ENCODE measurements at places on chromosomes 16 and 17.
A peak's percentile ranks its signal among the peaks of the same experiment; 100 is the strongest.

GRCh38 chr16:80274576-80275191 lies 266.1 kb upstream of the DYNLRB2 start:
- DNase-seq: no peak

DNA sequence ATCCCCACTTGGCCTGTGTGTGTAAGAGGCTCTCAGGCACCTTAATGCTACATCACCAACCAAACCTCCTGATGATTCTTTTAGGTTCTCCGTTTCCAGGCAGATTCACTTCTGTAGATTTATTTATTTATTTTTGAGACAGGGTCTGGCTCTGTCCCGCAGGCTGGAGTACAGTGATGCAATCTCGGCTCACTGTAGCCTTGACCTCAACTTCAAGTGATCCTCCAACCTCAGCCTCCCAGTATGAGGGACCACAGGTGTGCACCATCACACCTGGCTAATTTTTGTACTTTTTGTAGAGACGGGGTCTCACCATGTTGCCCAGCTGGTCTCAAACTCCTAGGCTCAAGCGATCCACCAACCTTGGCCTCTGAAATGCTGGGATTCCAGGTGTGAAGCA lies 12.7 kb upstream of the MEOX1 start:
- no peak for DNase-seq

GRCh38 chr17:69728816-69729215 lies 314.3 kb downstream of the MAP2K6 start:
- DNase-seq: no peak

GRCh38 chr16:1787322-1788094 lies 4.7 kb downstream of the NUBP2 start:
- DNase-seq: no peak

DNA sequence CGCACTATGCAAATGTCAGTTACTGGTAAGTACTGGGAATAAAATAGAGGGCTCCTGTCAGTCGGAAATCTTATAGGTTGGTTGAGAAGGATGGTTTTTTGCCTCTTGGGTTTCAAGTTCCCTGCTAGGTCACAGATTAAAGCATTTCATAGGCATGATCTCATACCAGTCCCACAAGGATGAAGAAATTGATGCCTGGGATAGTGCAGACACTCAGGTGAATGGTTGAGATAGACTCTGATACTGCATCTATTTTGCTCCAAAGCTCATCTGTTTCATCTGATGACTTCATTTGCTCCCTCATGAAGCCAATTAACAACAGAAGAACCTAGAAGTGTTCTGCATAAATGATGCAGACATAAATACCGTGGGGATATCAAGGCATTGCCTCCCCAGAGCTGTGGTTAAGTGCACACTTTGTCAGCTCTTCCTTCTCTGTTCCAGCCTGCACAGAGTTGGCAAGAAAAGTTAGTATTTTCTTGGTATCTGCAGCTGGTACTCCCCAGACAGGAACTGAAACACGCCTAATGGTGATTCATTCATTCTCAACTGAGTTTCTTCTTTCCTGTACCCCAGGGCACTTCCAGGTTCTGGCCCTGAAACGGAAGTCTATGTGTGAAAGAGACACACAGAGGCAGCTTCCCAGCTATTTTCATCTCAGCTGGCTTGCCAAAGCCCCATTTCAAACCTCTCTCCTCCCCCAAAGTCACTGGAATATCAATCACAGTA lies 418.3 kb upstream of the SALL1 start:
- no peak for DNase-seq

GRCh38 chr17:76500747-76501017 lies 541 bp downstream of the RHBDF2 start:
- no peak for DNase-seq

- DNase-seq: no peak
These were observed 247.3 kb downstream of the ZFHX3 start for GRCh38 chr16:72800524-72801161.

DNA sequence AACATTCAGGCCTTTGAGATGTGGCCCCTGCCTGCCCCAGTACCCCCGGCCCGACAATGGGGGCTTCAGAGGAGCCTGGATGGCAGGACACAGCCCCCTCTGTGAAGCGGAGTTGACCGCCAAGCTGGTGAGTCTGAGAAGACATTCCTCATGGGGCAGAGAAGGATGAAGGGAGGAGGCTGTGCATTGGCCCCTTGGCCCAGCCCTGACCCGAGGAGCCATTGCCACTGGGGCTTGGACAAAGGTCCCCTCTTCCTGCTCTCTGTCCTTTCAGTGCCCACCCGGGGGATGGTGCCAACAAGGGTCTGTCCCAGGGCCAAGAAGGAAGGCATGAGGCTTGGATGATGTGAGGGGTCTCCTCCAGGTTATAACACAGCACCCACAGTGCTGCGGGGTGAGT lies 30.9 kb upstream of the PHB1 start:
- no peak for DNase-seq

GRCh38 chr16:71537643-71538042 lies 11.4 kb downstream of the CHST4 start:
- DNase-seq: no peak

- DNase-seq: no peak
These were observed 108.9 kb upstream of the IRX5 start for GRCh38 chr16:54821731-54822130.

GRCh38 chr16:17416461-17417311 lies 54.1 kb downstream of the XYLT1 start:
- no peak for DNase-seq

DNA sequence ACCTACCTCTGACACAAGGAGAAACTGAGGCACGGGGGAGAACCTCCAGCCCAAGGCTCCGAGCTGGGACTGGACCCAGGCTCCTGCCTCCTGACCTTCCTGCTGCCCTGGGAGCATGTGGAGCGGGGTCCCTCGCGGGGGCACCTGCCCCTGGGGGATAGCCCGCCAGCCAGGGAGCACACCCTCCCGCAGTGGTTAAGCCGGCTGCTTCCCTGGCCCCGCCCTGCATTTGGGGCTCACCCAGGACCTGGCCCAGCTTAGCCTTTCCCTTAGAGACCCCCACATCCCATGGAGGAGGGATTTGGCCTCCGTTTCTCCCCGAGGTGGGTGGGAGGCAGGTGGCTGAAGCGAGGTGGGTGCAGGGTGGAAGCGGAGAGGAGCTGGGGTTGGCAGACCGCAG lies 1.8 kb upstream of the CDH15 start:
- no peak for DNase-seq

GRCh38 chr16:50534958-50535357 lies 13.2 kb upstream of the NKD1 start:
- no peak for DNase-seq

DNA sequence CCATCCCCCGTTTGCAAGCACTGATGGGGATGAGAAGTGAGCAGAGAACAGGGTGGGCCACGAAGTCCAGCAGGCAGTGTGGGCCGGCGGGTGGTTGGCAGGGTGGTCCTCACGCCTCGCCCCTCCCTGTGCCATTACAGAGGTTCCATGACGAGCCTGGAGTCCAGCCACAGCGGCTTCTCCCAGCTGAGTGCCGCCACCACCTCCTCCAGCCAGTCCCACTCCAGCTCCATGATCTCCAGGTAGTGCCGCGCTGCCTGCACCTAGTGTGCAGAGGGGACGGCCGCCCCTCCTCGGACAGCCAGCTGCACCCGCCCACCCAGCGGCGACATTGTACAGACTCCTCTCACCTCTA lies 73.0 kb downstream of the SEC14L1 start:
- no peak for DNase-seq

- DNase-seq: no peak
These were observed 168.6 kb downstream of the RGS9 start for GRCh38 chr17:65305778-65306177.

- no peak for DNase-seq
These were observed 5.1 kb upstream of the PYY start for GRCh38 chr17:43958748-43959352.

DNA sequence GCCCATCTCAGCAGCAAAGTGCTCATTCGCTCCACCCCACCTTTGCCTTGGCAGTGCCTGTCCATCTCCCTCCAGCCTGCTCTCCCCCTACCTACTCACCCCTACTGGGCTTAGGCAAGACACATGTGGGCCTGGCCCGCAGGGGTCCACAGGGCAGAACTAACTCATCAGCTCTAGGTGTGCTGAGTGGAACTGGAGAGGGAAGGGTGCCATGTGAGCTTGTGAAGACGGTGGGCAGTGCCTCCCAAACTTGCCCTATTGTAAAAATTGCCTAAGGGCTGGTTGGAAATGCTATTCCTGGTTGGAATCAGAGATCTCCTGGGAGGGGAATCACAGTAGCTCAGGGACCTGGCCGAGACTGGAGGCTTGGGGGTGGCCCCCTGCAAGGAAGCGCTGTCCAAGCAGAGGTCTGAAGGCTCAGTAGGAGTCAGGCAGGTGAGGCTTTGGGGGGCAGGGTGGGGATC lies 29.1 kb upstream of the TNS4 start:
- DNase-seq: no peak

GRCh38 chr17:77825621-77826020 lies 132.9 kb upstream of the TNRC6C start:
- no peak for DNase-seq

- DNase-seq: no peak
These were observed 126.6 kb downstream of the SOCS1 start for GRCh38 chr16:11129378-11129781.

DNA sequence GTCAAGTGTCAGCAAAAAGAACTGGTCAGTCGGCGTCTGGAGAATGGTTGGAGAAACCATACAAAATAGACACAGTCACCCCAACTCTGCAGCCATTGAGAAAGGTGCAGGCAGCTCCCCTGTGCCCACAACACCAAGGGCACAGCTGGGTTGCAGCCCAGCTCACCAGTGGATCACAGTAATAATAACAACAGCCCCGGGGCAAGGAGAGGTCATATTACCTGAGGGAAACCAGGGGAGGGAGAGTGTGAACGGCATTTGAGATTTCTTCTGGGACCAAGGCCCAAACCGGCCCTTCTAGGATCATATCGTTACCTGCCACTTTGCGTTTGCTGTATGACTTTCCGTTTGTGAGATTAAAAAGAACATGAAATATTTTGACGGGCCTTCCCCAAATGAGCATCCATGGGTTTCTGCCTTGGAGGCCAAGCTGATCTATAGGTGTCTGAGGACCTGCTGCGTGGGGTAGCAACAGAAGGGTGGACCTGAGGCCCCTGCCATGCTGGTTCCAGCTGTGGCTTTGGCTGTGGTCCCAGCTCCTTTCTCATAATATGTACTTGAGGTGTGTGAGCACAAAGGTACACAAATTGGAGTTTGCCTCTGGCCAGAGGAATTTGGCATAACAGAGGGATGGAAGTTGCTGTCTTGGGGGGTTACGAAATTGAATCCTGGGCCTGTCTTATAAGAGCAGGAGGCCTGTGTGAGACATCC lies 154.6 kb downstream of the CMIP start:
- no peak for DNase-seq

GRCh38 chr16:51155199-51155607 lies 4.1 kb upstream of the SALL1 start:
- DNase-seq: no peak

GRCh38 chr16:11909653-11910545 lies 5.9 kb downstream of the GSPT1 start:
- DNase-seq: peak; percentile 72

DNA sequence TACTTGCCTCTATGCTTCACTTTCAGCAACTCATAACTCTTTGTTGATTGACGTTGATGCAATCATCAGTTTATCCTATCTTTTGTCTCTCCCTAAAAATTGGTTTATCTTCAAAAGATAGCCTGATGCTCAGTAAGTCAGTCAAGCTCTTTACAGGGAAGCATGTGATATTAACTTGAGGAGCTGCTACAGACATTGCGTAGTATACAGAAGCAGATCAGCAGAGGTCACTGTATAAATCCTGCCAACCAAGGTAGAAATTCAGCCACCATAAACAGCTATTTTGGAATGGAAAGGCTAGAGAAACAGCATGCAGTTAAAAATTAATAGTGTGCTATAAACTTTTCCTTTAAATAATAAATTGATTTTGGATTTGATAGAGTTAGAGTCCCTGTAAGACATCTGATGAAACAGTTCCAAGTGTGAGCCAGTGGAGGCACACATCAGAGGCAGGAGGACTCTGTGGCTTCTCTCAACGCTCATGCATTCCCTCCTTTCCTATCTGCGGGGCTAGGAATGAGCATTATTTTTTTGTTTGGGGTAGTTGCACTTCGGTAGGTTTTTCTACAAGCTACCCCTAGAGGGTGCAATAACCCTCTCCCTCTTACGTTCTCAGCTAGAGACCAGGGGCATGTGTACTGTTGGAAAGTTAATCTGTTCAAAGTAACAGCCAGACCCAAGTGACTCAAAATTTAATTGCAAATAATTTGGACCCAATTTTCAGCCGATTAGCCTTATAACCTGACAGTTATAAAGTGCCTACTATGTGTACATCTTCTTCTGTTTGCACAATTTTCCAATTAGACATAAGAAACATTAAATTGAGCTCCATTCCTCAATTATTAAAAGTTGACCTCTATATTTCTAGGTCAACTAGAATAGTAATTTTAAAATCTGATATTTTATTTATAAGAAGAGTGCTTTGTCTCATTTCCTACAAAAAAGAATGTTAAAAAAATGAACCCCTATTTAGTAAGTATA lies 647.7 kb upstream of the SOX9 start:
- no peak for DNase-seq

DNA sequence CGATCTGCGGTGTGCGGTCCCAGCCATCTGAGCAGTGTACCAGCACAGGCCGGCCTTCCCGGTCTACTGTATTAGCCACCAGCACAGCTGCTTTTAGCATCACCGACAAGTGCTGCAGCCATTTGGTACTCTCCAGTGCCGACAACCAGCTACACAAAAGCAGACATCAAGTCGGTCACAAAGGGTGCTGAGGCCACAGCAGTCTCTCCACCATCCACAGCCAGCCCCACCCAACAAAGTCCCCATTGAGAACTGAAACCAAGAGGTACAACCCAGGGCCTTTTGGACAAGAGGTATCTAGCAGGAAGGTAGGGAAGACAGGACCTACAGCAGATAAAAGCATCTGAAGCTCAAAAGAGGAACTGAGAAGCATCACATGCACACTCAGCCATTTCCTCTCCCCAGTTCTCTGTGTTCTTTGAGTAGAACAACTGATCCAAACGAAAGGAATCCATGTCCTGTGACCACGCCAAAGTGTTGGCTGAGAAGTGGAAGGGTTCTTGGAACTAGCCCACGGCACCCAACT lies 9.5 kb downstream of the MTMR4 start:
- no peak for DNase-seq

- DNase-seq: no peak
These were observed 61.1 kb downstream of the SLFN11 start for GRCh38 chr17:35312346-35312745.

- DNase-seq: no peak
These were observed 3.0 kb upstream of the MTMR4 start for GRCh38 chr17:58517378-58517927.

DNA sequence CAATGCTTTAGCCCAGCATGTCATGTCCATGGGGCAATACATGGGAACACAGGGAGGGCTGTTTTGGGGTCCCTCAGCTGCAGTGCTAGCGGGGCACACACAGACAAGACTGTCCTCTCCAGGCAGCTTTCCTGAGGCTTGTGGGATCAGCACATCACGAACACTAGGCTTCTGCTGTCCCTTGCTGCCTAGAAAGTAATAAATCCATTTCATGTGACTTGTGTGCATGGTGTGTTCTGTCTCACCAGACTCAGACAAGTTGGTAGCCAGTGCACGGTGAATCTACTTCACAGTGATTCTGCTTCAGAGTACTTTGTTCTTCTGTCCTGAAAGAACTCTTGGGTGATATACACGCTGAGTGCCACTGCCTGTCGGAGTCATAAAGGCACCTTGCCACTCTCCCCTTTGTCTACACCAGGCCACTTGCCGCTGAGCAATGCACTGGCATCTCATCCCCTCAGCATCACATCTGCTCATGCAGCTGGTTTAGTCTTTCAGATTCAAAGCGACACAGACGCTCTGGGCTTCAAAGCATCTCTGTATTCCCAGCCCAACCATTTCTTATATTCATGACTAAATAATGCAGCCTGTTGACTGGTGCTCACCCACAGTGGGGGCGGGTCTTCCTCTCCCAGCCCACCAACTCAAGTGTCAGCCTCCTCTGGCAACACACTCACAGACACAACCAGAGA lies 95.2 kb upstream of the COX10 start:
- DNase-seq: no peak

All from AG04449 (cell line).